ENCODE measurements at places on chromosomes 1 and 21. TPM values are rescaled to one million over a fixed set of nuclear protein-coding genes. Genes with fewer than 3 reads are reported as not detected.

Gene PYHIN1
- total RNA-seq = not detected

DNA sequence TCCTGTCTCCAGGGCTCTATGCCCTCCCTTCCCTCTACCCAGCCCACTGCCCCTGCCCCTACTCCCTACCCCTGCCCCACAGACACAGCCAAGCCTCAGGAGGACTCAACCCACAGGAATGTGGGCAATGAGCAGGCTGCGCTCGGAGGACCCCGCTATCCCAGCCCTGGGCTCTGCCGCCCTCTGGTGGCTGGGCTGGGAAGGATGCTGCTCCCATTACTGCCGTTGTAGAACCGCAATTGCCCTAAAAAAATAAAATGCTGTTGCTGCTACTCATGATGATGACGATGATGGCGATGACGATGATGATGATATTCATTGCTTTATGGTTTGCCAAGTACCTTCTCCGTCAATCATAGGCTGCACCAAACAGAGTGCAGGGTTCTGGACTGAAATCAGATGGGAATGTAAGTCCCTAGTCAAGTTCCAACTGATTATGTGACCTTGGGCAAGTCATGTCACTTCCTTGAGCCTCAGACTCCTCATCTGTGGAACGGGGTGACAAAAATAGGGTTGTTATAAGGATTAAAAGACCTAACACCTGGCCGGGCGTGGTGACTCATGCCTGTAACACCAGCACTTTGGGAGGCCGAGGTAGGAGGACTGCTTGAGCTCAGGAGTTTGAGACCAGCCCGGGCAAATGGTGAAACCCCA lies 24.6 kb downstream of the ARHGEF19 start:
- peak; percentile 91 for DNase-seq

DNA sequence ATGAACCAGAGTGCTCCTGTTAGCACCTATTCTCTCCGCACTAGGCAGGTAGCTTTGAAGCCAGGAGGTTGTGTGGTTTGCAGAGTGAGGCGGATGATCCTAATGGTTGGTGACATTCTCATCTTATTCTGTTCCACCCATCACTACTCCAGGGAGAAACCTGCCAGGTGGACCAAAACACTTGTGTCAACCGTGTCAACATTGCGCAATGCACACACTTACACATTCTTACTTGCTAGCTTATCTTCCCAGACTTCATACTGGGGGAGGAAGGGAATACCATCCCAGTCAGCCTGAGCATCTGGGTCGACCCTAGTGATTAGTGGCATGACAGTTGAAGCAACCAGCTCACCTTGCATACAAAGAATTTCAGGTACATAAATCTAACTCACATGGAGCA lies 236.9 kb downstream of the RPS6KC1 start:
- no peak for DNase-seq

DNA sequence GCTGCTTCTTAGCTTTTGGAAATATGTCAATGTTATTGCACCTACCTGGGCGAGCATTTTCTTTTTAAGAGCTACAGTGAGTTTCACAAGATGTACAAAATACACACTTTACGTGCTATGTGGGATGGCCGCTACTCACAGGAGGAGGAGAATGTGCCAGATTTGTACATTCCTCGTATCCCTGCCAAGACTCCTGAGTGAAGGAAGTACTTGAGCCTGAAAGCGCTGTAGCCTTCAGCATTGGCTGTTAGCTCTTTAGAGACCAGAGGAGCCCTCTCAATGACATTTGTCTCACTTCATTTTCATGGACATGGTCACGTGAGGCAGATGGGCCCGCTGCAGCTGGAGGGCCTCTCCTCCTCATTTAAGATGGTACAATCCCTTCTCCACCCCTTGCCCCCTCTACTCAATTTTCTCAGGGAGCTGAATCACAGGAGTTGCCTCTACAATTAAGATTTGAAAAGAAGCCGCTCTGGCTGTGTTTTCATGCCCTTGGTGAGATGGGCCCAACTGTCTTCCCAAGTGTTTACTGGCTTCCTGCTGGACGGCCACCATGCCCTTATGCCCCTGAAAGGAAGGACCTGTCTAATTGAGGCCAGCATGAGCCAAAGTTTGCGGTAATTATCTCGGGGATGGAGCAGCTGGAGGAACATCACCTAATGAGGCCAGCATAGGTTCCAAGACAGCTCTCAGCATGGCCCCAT lies 442.6 kb downstream of the PRDM2 start:
- DNase-seq = no peak
